ENCODE measurements at places on chromosomes 13 and 19.

DNA sequence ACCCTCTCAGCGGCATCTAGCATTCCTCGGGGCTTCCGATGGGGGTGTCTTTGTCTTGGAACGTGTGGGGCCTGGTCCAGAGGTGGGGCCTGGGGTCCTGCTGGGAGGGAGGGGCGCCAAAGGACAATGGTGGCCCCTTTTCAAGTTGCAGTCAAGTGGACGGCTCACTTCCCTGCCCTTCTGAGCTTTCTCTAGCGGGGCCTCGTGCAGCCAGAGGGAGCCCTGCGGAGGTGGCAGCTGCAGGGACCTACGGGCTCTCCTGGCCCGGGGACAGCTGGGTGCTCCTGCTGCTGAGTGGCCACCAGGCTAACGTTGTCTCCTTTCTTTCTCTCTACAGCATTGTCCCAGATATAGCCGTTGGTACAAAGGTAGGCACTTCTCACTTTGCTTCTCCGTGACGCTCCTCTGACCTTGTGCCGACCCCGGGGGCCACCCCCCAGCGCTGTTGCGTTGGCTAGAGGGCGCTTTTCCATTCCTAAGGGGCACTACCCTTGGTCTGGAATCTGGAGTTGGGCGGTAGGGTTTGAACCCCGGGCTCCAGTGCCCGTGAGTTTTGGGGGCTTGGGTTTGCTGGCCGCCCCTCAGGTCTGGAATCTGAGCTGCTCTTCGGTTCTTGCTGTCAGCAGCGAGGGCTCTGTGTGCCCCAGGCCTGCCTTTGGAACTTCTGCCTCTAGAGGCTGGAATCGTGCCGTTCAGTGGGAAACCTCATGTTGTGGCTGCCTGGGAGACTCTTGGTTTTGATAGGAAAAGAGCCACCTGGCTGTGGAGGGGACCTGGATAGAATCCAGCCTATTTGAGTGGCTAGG lies 2.0 kb downstream of the PTBP1 start:
- no peak for DNase-seq

DNA sequence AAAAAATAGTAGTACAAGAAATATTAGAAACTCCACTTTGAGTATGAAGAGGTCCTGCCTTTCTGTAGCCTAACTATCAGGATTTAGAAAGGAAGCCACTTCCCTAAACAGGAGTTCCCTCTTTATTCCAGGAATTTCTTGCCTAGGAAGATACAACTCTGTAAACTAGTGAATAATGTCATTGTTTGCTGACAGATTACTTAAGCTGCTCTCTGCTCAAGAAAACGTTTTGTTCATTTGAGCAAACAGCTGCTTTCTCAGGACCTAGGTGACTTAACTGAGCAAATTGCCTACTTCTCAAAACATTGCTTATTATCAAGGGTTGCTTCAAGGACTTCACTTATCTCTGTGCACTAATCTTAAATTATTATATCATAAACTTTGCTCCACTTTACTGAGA lies 1419.4 kb upstream of the SLC10A2 start:
- DNase-seq, result no peak

DNA sequence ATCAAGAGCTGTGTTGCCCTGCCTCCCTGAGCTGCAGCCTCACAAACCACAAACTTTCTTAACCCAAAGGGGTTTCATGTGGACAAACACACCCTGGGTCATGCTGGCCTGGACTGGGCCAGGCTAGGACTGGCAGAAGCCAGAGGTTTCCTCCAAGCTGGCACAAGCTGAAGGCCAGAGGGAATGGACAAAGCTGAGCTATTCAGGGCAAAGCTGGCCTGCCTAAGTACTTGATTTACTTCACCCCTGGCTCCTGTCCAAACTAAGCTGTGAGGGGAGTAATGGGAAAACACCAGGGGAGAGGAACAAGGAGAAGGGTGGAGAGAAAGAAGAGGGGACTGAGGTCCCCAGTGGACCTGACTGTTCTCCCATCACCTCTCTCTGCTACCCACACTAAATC lies 6.2 kb downstream of the CPAMD8 start:
- DNase-seq, result no peak

- DNase-seq, result no peak
These were observed 650 bp downstream of the DDA1 start for GRCh38 chr19:17309965-17310461.

GRCh38 chr13:110442930-110443621 lies 118.4 kb downstream of the RAB20 start:
- DNase-seq, result no peak
